ENCODE measurements at places on chromosomes 5 and 9.

DNA sequence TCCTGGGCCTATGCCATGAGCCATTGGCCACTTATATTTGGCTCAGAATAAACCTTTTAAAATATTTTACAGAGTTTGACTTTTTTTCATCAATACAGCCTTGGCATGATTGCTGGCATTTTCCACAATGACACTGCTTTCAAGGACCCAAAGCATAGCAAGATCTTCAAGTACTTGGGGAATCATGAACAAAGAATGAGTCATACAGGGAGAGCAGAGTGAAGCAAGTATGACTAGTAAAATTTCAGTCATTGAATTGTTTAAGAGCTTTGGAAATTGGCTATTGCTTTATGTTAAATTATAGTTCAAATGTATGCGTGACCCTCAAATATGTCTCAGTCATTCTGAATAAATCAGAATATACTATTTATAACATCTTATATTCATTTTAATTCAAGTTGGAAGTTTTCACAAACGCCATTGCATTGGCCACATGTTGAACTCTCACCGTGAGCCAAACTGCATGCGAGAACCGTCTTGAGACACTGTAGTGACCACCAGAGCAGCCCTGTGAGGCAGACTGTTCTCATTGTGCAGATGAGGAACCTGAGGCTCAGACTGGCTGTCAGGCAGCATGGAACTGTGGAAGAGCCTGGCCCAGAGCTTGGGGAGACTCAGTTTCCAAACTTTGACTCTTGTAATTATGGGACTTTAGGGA lies 52.9 kb downstream of the GDNF start:
- no peak for DNase-seq

GRCh38 chr5:10699281-10699874 lies 61.7 kb downstream of the DAP start:
- no peak for DNase-seq

DNA sequence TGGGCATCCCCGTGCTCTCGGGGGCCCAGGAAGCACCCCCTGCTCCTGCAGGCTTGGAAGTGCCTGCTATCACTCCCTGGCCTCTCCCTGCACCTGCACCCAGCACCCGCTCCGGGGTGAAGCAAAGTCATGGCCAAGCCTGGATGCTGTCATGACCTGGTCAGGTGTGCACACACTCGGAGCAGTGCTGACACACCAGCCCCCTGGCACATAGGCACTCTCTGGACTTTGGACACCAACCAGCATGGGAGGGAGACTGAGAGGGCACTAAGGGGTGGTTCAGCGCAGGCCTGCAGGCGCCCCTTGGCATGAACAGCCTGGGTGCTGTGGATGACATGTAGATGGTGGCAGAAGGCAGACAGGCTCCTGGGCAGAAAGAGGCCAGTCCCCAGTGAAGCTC lies 158.6 kb downstream of the GHR start:
- no peak for DNase-seq

DNA sequence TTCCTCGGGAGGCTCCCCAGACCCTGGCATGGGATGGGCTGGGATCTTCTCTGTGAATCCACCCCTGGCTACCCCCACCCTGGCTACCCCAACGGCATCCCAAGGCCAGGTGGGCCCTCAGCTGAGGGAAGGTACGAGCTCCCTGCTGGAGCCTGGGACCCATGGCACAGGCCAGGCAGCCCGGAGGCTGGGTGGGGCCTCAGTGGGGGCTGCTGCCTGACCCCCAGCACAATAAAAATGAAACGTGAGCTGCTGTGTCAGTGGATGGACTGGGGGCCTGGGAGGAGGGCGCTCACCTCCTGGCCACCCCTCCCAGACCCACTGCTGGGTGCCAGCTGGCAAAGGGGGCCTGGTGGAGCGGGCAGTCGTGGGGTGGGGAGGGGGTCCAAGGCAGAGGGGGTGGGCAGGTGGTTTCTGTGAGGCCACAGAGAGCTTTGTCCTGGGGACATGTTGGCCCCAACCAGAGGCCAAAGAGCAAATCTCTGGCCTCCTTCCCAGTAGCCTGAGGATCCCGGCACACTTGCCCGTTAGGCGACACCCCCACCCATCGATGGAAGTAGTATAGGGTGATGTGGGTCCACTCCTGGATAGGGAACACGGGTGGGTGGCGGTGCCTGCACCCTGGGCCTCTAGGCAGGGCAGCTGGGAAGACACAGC lies 9.8 kb downstream of the EGFL7 start:
- DNase-seq: no peak

- peak; percentile 56 for DNase-seq
Observed at GRCh38 chr5:5658226-5658625, 235.7 kb downstream of the ICE1 start.

DNA sequence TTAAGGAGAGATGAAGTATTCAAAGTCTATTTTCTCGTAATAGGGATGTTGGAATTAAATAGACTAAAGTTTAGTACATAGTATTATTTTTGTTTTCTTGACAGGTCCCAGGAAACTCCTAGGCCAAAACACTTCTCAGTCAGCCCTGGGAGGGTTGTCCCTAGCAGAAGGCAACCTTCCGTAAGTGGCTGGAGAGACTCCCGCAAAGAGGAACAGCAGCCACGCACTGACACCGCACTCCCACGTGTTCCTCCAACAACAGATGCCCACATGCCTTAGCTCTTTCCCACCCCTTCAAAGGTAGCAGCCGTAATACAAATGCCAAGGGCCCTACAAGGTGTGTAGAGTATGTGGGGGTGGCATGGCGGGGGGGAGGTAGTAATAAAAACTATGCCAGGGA lies 28.4 kb downstream of the PCDHGC5 start:
- no peak for DNase-seq

DNA sequence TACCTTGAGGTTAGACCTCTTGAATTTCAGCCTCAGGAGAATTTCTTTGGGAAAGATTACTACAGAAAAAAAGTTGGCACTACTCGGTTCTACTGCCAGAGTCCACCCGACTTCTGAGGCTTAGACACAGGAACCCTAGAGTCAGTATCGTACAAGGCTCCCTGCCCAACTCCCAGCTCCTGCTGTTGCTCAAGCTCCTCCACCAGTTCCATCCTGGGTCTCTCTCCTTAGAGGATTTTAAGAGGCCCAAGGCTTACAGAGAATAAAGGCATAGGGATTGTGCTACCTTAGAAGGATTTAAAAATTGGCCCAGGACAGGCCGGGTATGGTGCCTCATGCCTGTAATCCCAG lies 29.0 kb upstream of the SSBP2 start:
- no peak for DNase-seq

- no peak for DNase-seq
Observed at GRCh38 chr5:151283120-151283825, 20.3 kb downstream of the SLC36A3 start.

DNA sequence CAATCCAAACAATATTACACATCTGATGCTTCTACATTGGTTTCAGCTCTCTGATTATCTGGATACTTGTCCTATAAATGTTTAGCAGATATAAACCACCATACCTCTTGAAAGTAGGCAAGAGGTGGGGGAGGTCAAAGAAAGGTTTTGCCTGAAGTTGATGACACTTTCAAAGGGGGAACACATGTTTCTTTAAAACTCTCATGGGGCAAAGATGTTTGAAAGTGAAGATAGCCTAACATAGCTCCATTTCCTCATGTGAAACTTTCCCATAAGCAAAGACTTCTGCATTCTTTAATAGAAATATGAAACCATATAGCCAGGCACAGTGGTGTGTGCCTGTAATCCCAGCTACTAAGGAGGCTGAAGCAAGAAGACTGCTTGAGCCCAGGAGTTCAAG lies 62.1 kb downstream of the CETN3 start:
- no peak for DNase-seq

DNA sequence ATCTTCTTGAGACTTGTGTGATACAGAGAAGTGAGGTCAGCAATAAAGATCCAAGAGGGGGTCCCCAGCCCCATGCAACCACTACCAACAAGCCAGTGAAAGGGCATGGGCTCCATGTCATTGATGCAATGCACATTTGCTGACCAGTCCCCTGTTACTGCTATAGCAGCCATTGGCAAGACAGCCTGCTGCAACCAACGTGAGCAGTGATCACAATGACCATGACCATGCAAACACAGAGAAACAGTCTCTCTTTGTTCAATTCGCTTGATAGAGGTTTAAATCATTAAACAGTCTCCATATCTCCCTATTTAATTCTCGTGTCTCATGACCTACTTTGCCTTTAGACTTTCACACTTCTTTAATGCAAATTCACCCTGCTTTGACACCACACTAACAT lies 30.0 kb upstream of the FOXB2 start:
- DNase-seq: no peak

- no peak for DNase-seq
Observed at GRCh38 chr9:125409217-125409636, 147.6 kb downstream of the GAPVD1 start.

DNA sequence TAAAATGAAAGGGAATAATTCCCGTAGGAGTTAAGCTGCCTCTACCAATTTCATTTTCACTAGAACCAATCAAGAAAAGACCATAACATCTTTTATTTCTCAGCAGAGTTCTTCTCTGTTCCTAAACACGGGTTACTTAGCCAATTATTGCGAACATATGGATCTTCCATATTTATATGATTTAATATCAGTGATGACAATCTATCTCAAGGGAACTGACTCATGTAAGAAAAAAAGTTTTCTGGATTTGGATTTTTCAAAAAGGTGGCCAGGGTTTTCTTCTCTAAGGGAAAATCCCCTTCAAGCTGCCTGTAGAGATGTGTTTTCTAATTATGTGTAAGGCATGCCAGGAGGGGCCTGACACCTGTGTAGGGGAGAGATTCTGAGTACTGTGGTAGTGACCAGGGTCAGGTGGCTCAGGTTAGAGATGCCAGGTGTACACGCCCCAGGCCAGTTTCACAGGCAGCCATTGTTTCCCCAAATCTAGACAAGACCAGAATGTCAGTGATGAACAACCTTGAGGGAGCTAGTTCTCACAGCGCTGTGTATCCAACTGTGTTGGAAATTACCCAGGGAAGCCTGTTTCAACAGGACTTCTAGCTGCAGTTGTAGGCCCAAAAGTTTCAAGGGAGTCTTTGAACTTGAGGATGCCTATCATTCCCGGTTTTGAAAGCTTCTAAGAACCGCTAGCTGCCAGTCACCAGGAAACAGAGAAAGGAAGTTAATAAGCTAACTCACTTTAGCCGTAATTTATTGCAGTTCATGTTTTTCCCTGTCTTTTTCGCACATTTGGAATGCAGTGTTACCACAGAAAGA lies 572.5 kb upstream of the RGMB start:
- DNase-seq: no peak

DNA sequence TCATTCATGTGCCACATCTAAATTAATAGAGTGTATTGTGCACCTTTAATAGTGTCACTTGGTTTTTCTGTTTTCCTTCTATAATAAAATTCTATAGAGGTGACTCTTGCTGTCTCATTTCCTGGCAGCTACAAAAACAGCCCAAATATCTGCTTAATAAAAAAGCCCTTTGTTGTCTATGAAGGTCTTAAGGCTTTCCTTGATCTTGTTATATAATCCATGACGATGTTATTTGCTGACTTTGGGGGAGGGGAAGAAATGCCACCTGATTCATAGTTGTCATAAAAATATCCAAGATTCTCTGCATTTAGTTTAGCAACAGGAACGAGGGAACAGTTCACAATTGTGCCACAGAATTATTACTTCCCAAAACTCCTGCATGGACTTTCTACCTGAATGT lies 31.3 kb downstream of the CPEB4 start:
- no peak for DNase-seq

GRCh38 chr5:91296674-91297143 lies 86.4 kb downstream of the ARRDC3 start:
- peak; percentile 53 for DNase-seq

GRCh38 chr9:103757062-103757461 lies 337.0 kb upstream of the SMC2 start:
- no peak for DNase-seq

GRCh38 chr5:66987126-66987525 lies 209.5 kb downstream of the CD180 start:
- no peak for DNase-seq

GRCh38 chr9:89999534-90000370 lies 394.9 kb downstream of the GADD45G start:
- DNase-seq: peak; percentile 76

GRCh38 chr5:28543473-28544098 lies 1505.2 kb upstream of the CDH9 start:
- no peak for DNase-seq

DNA sequence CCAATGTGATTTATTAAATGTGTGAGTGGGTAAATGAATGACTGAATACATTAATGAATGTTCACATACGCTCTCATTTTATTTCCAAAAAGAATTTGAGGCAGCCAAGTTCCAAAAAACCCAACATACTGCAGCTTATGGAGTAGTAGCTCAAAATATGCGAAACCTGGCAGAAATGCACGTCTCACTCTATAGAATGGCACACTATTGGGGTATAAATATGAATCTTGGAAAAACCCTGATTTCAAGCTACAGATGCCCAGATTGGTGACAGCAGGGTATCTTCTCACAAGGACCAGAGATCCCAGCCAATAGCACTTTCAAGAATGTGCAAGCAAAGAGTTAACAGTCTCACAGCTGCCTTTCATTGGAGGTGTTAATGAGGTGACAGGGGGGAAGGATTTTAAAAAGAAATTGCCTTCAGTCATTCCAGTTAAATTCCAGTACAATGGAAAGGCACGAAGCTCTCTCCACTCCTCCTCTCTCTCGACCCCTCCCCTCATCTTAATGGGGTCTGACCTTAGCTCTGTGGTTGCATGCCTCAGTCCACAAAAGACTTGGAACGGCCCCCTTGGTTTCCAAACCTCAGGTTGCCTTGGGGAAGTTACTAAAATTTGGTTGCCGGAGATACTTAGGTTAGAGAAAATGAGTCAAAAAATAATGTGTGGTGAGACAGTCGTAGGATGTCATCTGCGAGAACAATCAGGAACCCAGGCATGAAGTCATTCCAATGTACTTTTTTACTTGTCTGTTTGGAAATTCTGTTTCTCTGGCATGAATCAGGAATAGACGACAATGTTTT lies 307.4 kb downstream of the NFIB start:
- peak; percentile 57 for DNase-seq

DNA sequence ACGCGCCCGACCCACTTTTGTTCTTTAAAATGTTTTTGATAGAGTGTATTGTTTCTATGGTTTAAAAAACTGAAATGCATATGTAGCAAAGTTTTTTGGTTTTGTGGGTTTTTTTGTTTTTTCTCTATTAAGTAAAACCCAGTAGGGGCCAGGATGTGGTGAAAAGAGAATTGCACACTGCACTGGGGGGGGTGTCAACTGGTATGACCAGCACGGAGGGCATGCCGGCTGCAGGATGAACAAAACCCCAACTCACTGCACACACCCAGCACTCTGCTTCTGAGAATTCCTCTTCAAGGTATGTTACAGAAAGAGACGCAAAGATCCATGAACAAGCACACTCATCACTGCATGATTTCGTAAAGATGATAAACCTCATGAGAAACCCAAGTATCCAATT lies 75.0 kb downstream of the STK10 start:
- DNase-seq: no peak

GRCh38 chr5:11027660-11028059 lies 266.6 kb upstream of the DAP start:
- DNase-seq: no peak

DNA sequence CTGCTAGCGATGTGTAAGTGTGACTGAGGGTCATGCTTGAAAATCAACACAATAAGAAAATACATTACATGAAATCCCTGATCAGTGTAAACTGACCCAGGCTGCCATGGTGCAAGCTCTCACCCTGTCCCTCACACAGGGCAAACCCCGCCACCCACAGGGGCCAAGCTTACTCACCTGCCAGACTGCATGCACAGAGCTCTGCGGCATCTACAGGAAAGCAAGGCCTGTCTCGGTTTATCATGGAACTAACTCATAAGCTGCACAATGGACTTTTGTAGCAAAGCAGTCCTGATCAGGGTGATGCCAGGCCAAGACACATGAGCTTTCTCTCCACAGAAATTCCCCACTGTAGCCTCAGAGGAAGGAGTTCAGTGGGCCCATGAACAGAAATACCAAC lies 9.7 kb downstream of the IPPK start:
- DNase-seq: no peak

Measured in femur (tissue), 1 donor.